ENCODE measurements at places on chromosomes 2 and 18.

- no peak for DNase-seq
Observed at GRCh38 chr2:160510617-160511016, 17.0 kb upstream of the RBMS1 start.

- DNase-seq, result peak; percentile 41
Observed at GRCh38 chr18:32549248-32550110, 78.8 kb upstream of the GAREM1 start.

DNA sequence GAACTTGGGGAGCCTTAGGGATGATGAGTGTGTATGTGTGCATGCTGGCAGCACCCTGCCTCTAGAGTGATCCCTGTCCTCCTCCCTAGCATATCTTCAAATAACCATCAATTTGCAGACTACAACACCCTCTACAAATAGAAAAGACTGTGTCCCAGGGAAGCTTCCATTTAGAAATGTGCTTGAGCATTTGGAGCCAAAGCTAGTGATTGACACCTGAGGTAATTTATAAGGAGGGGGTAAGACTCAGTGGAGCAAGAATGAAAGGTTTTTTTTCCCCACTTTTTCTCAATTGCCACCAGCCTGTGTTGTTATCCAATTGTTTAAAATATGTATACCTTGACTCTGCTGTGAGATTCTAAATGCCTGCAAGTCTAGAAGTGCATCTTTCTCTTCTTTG lies 286.0 kb upstream of the SLC14A2 start:
- DNase-seq, result no peak

- peak; percentile 25 for DNase-seq
Observed at GRCh38 chr2:120174963-120175581, 48.1 kb downstream of the TMEM185B start.

DNA sequence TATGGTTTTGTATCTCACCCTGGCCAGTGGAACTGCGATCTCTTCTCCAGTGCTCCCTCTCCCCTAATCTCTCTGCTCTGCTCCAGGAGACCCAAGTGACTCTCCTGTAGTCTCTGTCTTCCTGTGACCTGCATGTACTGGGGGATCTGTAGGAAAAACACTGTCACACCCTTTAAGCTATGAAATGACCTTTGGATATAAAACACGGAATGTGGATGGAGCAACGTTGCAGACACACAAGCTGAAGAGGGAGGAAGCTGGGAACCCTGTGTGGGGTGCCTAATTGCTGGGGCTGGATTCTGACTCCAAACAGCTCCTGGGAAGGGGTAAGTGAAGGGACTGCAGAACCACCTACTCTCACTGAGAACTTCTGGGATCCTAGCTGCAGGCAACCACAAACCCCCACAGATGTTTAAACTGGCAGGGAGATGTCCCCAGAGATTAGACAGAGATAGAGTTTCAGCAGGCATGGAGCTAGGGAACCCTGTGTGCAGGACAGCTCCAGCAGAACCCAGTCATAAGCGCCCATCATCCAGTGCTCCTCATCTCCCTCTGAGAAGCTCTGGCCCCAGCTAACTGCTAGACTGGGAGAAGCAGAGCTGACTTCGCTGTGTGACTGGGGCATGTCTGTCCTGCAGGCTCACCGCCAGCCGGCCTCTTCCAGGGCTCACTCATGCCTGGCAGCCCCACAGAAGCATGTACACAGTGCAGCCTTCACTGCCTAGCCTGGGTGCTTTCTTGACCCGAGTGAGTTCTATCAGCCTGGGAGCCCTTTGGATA lies 482.7 kb upstream of the SETBP1 start:
- DNase-seq, result no peak

GRCh38 chr2:16640001-16640700 lies 25.5 kb downstream of the CYRIA start:
- DNase-seq, result no peak

DNA sequence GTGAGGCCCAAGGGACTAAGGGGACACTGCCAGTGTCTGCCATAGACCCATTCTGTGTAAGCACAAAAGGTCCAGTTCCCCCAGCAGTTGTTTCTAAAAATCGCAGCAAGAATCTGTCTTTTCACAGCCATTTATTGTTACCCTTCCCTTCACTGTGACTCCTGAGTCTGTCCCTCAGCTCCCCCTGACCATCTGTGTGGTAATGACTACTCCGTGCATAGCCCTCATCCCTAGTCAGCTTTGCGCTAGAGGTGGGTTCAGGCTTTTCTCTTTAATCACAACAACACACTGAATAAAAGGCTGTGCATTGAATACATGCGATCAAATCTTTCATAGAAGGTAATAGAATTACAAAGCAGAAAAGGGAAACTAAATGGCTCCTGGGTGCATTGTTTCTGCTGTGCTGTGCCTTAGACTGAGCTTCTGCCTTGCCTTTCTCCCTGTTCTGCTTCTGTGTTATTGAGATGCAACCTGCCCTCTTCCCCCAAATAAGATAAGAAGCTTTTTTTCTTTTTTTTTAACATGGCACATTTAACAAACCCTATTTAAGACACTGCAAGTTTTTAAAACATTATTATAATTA lies 836.0 kb upstream of the CDH2 start:
- DNase-seq, result no peak

GRCh38 chr18:23684515-23685197 lies 4.6 kb upstream of the LAMA3 start:
- DNase-seq, result no peak

DNA sequence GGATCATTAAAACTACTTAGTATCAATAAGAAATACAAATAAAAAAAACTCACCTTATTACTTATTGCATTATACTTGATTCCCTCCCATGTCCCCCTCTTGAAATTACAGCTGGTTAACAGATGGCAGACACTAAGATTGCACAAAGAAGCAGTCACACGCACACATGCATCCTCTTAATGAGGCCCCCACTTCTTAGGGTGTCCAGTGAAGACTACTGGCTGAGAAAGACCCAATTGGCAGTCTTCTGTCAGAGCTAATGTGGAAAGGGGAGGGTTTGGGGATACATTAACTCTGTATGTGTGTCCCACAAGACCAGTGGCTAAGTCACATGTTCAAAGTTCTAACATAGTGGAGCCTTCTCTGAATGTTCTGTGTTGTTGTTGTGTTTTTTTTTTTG lies 210.7 kb downstream of the MTX2 start:
- DNase-seq, result no peak

GRCh38 chr2:237520290-237520689 lies 33.2 kb downstream of the MLPH start:
- no peak for DNase-seq

- no peak for DNase-seq
Observed at GRCh38 chr18:26181343-26181826, 44.9 kb upstream of the TAF4B start.

GRCh38 chr2:215436705-215437565 lies 1.1 kb upstream of the FN1 start:
- DNase-seq, result peak; percentile 17

DNA sequence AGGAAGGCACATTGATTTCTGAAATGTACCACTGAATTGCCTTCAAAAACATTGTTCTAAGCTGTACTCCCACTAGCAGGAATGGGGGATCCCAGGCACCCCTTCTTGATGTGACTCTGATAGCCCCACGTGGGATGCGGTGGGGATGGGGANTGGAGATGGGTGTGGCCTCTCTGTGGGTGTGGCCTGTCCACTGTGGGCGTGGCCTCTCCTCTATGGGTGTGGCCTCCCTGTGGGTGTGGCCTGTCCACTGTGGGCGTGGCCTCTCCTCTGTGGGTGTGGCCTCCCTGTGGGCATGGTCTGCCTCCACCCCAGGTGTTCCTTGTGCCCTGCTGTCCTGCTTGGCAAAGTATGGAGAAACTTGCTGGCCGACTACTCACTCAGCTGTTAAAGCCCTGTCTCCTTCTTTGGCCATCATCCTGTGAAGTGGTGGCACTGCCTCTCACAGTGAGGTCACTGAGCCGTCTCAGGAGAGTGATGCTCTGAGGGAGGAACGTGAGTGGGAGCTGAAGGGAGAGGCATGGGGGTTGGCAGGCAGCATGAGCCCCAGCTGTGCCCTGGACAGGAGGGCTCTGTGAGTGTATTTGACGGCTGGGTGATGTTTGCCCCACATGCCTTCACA lies 6.7 kb upstream of the PARD6G start:
- no peak for DNase-seq

GRCh38 chr18:68083131-68083530 lies 566.6 kb upstream of the DSEL start:
- no peak for DNase-seq

DNA sequence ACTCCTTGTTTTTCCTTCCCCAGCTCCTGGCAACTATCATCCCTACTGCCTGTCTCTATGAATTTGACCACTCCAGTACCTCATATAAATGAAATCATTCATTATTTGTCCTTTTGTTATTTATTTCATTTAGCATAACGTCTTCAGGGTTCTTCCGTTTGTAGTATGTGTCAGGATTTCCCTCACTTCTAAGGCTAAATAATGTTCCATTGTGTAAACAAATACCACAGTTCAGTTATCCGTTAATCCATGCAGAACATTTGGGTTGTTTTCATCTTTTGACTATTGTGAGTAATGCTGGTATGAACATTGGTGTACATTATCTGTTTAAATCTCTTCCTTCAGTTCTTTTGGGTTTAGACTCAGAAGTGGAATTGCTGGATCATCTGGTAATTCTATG lies 18.8 kb downstream of the DYNC2LI1 start:
- DNase-seq, result no peak

- no peak for DNase-seq
Observed at GRCh38 chr18:63138436-63139340, 180.9 kb downstream of the BCL2 start.

DNA sequence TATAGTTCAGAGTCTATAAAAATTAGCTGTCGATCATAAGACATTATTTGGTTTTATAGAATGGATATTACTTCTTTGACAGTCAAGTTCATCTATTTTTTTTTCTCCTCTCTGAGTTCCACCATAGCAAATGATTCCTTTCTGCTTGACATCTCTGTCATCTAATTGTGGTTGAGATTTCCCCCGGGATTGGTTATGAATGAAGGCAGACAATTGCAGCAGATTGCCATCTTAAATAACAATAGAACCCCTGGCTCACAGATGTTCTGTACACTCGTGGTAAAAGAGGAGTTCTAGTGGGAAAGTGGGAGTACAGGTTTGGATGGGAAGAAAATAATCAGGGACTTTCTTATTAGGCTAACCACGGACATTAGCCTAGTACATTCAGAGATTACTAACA lies 292.1 kb upstream of the NRXN1 start:
- DNase-seq, result no peak

- DNase-seq, result no peak
Observed at GRCh38 chr2:54768772-54769428, 45.4 kb downstream of the EML6 start.

- DNase-seq, result no peak
Observed at GRCh38 chr2:58140508-58141072, 94.0 kb downstream of the VRK2 start.

GRCh38 chr2:208269091-208269490 lies 3.0 kb downstream of the PIKFYVE start:
- no peak for DNase-seq

DNA sequence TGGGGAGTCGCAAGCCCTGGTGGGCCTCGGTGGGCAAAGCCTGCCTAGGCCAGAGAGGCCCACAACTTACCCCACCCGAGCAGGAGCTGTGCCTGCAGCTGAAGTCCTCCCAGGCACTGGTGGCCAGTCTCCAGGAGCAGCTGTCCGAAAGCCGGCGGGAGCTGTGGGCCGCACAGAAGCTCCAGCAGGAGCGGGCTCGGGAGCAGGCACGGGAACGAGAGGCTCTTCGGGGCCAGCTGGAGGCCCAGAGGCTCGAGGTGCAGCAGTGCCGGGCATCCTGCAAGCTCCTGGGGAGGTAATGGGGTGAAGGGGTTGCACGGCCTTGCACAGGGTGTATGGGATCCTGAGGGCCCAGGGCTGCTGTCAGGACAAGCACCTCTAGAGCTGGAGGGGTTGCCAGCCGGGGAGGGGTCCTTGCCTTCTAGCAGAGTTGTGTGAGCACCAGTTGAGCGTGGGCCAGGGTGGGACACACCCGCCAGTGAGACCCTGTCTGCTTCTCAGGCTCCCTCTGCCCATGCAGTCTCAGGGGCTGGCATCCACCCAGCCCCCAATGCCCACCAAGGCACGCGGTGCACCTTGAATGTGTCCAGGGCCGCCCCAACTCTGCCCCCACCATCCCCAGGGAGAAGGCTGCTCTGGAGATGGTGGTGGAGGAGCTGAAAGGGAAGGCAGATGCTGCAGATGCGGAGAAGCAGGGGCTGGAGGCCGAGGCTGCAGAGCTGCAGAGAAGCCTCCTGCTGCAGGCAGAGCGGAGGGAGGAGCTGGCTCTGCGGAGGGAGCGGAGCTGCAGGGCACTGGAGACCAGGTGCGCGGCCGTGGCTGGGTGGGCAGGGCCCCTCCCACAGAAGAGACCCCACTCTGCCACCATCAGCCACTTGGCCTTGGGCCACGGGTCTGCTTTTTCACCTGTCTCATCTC lies 27.2 kb downstream of the CROCC2 start:
- no peak for DNase-seq

GRCh38 chr2:119644186-119644585 lies 34.8 kb upstream of the TMEM177 start:
- DNase-seq, result no peak

DNA sequence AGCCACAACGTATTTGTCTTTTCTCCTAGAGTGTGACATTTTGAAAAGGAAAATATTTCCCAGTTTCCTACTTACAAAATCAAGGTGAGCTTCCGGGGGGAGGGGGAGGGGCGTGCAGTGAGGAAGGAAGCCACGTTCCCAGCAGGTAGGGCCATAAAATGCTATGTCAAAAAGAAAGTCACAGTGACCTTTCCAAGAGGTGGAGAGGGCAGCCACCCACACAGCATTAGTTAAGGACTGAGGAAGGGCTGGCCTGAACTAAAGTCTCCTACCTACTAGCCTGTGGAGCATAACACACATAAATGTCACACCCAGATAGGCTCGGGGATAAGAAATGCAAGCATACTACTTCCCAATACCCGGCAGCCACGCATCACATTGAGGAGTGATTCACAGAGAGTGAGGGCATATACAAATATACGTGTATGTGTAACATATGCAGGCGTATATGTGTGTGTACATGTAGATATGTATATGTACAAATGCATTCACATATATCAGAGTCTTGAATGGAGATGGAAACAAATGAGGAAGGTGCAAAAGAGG lies 191.1 kb downstream of the STK39 start:
- no peak for DNase-seq

DNA sequence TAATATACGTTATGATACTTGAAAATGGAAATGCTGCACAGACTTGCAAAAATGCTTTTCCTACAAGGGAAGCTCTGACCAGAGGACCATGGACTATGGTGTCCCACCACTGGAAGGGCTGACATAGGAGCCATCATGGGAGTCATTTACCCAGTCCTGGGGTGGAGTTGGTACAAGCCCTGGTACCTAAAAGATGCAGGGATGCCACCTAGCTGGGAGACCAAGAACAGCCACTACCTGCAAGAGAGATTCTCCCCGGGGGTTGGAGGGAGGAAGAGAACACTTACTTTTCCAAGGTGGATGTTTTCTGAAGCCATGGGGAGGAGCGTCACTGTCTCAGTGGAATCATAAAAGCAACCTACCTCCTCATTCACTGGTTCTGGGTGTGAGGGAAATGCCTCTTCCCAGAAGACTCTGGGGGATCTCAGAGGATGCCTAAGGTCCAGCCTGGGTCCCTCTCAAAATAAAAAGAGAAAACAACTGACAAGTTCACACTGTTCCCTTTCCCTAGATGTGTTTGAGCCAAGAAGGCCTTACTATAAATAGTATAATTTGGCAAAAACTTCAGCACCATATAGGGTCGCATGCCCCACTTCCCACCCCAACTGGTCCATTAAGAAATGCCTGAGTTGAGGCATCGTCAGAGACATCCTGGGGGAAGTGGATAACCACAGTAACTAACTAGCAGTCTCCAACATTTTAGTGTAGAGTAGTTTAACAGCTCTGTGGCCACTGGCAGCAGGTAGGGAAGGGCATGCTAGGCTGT lies 39.9 kb downstream of the REEP1 start:
- no peak for DNase-seq
